ENCODE measurements at places on chromosomes 11 and 22. TPM values are rescaled to one million over a fixed set of nuclear protein-coding genes. Genes with fewer than 3 reads are reported as not detected.

ANO5 gene
- 4.2 TPM for total RNA-seq

LTBP3 gene
- total RNA-seq: 165 TPM

DGCR6 gene
- 1.7 TPM for total RNA-seq

SLCO2B1 gene
- 117 TPM for total RNA-seq

FAT3 gene
- total RNA-seq: 2.6 TPM

KRTAP5-10 gene
- not detected for total RNA-seq

PRAME gene
- 1.7 TPM for total RNA-seq

CWF19L2 gene
- total RNA-seq: 19.1 TPM

NEU3 gene
- total RNA-seq: 13.2 TPM

DDI1 gene
- not detected for total RNA-seq

GGTLC2 gene
- total RNA-seq: 0.76 TPM

ELFN2 gene
- 4.6 TPM for total RNA-seq

TST gene
- total RNA-seq: 48.7 TPM

CDC45 gene
- 1.1 TPM for total RNA-seq

ADAMTS8 gene
- 1.2 TPM for total RNA-seq

UBQLNL gene
- 0.69 TPM for total RNA-seq
